ENCODE measurements at places on chromosomes 1 and 21.

GRCh38 chr1:111973150-111973790 is 16.2 kb downstream of the KCND3 start:
- DNase-seq = no peak

- no peak for DNase-seq
Observed at GRCh38 chr1:96522927-96523326, 198.7 kb upstream of the PTBP2 start.

DNA sequence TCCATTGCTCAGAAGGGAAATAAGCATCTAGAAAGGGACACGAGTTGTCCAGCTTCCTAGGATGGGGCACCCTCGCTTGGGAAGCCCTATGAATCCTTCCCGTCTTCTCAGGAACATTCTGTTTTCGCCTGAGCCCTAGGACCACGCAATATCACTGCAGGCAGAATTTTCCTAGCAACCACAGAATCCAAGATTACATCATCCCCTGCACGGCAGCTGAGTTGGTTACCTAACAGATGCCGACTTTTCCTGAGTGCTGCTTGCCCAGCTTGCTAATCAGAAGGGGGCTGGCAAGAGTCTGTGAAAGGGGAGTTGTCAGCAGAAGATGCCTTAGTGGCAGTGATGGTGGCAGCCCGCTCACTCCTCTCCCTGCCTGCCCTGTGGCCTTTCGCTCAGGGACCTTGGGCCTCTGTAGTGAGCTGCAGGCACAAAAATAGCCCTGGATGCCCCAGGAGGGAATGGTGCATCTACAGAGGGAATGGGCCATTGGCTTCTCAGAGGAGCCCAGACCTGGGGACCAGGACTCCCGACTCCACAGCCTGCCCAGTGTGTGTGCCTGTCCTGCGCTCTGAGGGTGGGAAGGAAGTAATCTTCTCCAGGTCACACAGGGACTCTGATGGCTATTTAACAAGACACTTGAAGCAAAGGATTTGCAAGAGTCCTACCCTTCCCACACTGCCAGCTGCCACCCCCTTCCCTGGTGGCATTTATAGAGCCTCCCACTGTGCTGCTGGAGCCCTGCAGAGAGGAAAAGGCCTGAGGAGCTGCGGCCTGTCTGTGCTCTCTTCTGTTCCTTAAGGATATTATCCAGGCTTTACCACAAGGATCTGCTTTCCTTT is 28.9 kb upstream of the CLSTN1 start:
- no peak for DNase-seq

DNA sequence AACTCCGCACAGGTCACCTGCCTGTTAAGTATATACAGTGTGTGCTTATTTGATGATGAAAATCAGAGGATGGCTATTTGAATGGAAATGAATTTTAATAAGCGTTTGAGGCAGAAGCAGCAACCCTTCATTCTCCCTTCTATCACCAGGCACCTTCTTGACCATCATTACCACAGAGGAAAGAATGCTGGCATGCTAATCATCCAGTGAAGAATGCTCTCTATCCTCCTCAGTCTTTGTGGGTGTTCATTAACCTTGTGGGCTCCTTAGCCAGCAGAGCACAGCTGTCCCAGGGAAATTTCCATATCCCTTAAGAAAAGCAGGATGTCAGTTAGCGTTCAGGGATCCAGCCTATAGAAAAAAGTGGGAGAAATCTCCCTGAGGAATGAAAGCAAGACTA is 428.0 kb upstream of the CAMK1G start:
- DNase-seq = no peak

Data from stimulated activated CD4-positive, alpha-beta T cell treated with anti-CD3 and anti-CD28 coated beads, Interleukin-1b, Interleukin-23, amount 100 ng/mL, for 1 hour (primary cell).